ENCODE measurements at places on chromosomes 2 and 18. TPM values are rescaled to one million over a fixed set of nuclear protein-coding genes. Genes with fewer than 3 reads are reported as not detected.

DNA sequence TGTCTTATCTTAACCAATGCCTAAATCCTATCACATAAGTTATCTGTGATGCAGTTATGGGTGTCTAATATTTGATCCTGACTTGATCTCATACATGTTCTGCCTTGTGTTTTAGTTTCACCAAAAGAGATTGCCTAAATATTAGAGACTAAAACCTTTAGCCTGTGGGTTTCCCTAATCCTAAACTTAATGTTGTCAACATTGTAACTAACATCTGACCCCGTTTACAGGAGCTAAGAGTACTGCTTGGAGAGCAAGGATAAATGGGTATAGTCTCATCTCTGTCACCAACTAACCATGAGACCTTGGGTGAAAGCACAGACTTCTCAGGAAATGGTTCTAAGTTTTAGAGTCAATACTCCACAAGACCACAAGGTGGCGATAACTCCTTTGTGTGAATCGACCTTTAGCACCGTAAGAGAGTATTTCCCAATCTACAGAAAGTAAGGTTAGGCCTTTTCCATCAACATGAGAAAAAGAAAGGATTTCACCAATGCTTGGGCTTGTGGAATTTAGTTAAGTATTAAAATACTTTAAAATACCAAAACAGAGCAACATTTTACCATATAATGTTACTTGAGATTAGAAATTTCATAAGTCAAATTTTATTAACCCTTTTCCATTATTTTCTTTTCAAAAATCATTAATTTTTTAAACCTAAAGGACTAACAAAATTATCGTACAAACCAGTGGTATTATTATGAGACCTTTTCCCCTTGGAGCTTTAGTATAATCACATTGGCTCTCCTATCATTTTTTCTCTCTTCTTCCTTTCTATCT lies 60.5 kb downstream of the G6PC2 start:
- peak; percentile 66 for DNase-seq

GRCh38 chr18:10440884-10441283 lies 13.6 kb upstream of the APCDD1 start:
- no peak for DNase-seq

- DNase-seq = no peak
These were observed 78.3 kb downstream of the PDCL3 start for GRCh38 chr2:100641125-100641435.

GRCh38 chr2:10372203-10372861 lies 69.6 kb downstream of the HPCAL1 start:
- DNase-seq = no peak

- DNase-seq = no peak
These were observed 47.5 kb downstream of the CHRNA1 start for GRCh38 chr2:174716785-174717184.

- peak; percentile 64 for DNase-seq
These were observed 282.9 kb downstream of the DYSF start for GRCh38 chr2:71736091-71736861.

DCDC2C gene
- not detected for total RNA-seq

C2orf78 gene
- total RNA-seq = not detected
